Uterus (tissue), 4 donors: ENCODE measurements at places on chromosomes 11 and 22. TPM values are rescaled to one million over a fixed set of nuclear protein-coding genes. Genes with fewer than 3 reads are reported as not detected.

The DLG2 gene
- 30.2 TPM for total RNA-seq

The SAA4 gene
- total RNA-seq, result not detected

The TNNI2 gene
- 0.95 TPM for total RNA-seq

The SLCO2B1 gene
- total RNA-seq, result 20.9 TPM

The CCDC15 gene
- 1.5 TPM for total RNA-seq

The NUP98 gene
- total RNA-seq, result 189 TPM

The SCUBE1 gene
- 0.26 TPM for total RNA-seq

The RTCB gene
- 118 TPM for total RNA-seq

The ARHGEF17 gene
- 76.7 TPM for total RNA-seq

DNA sequence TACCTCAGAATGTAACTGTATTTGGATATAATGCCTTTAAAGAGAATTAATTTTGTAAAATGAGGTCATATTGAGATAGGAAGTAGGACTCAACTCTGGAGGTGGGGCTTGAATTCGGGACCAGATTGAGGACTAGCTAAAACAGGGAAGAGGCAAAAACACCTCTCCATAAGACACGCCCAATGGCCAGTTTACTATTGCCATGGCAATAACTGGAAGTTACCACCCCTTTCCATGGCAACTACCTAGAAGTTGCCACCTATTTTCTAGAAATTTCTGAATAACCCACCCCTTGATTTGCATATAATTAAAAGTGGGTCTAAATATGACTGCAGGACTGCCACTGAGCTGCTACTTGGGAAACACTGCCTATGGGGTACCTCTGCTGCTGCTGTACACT, 206.4 kb downstream of the TTC28 start:
- no peaks in the 10 kb centered on the region for H3K27me3 ChIP-seq
- H3K4me1 ChIP-seq, result no peaks in the 10 kb centered on the region
- H3K36me3 ChIP-seq, result no peaks in the 10 kb centered on the region
- no peak overlapping the region for H3K27ac ChIP-seq
- DNase-seq, result no peak

GRCh38 chr11:115996808-115997188, 492.6 kb upstream of the CADM1 start:
- no peak overlapping the region for H3K4me3 ChIP-seq
- H3K27me3 ChIP-seq, result no peaks in the 10 kb centered on the region
- no peak for DNase-seq
- no peaks in the 10 kb centered on the region for H3K4me1 ChIP-seq

DNA sequence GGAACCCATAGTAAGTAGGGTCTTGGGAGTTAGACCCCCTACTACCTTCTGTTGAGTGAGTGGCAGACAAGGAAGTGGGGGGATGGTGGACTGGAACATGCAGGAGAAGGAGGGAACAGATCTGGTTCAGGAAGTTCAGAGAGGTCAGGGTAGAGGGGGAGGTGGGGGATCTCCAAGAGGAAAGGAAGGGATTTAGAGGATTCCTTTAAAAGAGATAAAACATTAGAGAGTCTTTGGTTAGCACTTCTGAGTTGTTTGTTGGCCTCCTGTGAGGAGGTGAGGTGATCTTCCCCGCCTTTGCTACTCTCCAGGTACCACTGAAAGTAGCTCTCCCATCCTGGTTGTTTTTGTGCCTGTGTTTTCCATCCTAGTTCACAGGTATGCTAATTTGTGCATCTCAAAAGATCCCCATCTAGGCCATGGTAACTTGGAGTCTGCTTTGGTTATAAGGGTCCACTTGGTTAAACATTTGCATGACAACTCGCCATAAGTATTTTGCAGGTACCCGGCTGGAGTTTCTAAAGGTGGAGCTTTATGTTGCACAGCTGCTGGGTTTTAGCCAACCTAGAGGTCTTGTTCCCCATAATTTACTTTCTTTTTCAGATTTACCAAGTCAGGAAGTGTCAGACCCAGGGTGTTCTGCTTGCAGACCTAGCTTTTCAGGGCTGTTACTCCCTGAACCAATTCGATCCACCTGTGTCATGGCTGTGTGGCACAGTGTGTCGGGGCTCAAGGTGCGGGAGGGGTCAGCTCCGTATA, 79.3 kb upstream of the SORL1 start:
- DNase-seq, result no peak
- H3K4me3 ChIP-seq, result no peak overlapping the region
- H3K27ac ChIP-seq, result no peak overlapping the region

DNA sequence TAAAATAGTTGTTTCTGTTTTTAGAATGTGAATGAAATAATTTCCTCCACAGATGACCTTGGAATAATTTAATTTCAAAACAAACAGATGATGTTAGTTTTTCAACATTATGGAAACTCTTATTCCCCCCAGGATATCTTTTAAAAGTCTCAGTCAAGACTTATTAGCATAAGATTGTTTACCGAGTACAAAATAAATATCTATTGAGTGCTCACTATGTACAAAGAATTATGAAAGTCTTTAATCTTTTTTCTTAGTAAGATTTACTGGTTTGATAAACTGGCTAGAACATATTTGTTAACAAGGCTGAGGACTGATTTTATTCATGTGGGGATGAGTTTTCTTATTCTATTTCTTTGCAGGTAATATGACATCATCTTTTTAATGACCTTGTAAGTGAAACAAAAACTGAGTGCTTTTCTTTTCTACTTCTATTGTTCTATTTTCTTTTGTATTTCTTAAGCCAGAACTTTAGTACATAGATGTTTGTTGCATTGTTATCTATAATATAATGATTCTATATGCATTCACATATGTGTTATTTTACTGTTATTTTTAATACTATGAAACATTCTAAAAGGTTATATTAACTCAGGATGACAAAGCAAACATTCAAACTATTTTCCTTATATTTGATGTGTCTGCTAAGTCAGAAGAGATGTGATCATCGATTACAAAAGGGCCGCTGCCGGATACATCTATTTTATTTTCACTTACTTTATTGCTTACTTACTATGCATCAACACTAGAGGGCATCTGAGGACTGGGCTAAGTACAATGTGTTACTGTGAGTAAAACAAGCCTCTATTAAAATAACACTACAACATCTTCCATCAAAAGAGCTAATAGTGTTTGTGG, 111.0 kb upstream of the ARHGAP42 start:
- H3K27ac ChIP-seq, result no peak overlapping the region
- H3K36me3 ChIP-seq, result no peaks in the 10 kb centered on the region
- no peaks in the 10 kb centered on the region for H3K27me3 ChIP-seq
- no peak overlapping the region for H3K4me3 ChIP-seq
- H3K4me1 ChIP-seq, result no peaks in the 10 kb centered on the region

DNA sequence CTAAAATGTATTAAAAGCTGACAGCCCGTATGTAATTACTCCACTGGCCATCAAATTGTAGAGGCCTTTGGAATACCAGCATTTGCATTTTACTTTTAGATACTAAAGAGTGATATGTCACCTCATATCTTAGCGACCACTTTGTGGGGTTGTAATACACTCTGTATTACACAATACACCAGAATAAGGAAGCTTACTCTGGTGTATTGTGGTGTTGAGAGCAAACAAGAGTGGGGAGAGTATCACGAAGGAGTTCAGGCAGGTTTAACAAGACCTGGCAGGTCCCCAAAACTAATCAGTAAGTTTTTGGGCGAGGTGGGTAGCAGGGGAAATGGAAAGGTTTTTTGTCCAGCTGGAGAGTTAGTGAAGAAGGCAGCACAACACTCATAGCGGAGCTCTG, 3.2 kb downstream of the NUP50 start:
- H3K4me3 ChIP-seq, result no peak overlapping the region
- H3K27ac ChIP-seq, result no peak overlapping the region
- no peak for DNase-seq

- no peaks in the 10 kb centered on the region for H3K27me3 ChIP-seq
- H3K27ac ChIP-seq, result peak overlapping the region; percentile 71
- H3K4me3 ChIP-seq, result no peak overlapping the region
- no peaks in the 10 kb centered on the region for H3K4me1 ChIP-seq
- peak; percentile 37 for DNase-seq
Measured at GRCh38 chr11:114307524-114308203, 11.5 kb downstream of the NNMT start.

GRCh38 chr11:1336836-1337646, 27.6 kb upstream of the TOLLIP start:
- peak overlapping the region; percentile 89 for H3K27ac ChIP-seq
- H3K4me3 ChIP-seq, result peak overlapping the region; percentile 50
- no peaks in the 10 kb centered on the region for H3K4me1 ChIP-seq
- DNase-seq, result peak; percentile 65

- H3K4me1 ChIP-seq, result peaks cover 10% of the 10 kb centered on the region
- no peak overlapping the region for H3K4me3 ChIP-seq
- no peaks in the 10 kb centered on the region for H3K36me3 ChIP-seq
- no peaks in the 10 kb centered on the region for H3K27me3 ChIP-seq
- H3K27ac ChIP-seq, result no peak overlapping the region
Measured at GRCh38 chr22:46293577-46294260, 3.0 kb upstream of the GTSE1 start.

GRCh38 chr11:2672553-2673249, 27.1 kb downstream of the KCNQ1OT1 start:
- no peak overlapping the region for H3K4me3 ChIP-seq
- H3K36me3 ChIP-seq, result no peaks in the 10 kb centered on the region
- H3K27ac ChIP-seq, result no peak overlapping the region
- no peak for DNase-seq
- H3K4me1 ChIP-seq, result no peaks in the 10 kb centered on the region

DNA sequence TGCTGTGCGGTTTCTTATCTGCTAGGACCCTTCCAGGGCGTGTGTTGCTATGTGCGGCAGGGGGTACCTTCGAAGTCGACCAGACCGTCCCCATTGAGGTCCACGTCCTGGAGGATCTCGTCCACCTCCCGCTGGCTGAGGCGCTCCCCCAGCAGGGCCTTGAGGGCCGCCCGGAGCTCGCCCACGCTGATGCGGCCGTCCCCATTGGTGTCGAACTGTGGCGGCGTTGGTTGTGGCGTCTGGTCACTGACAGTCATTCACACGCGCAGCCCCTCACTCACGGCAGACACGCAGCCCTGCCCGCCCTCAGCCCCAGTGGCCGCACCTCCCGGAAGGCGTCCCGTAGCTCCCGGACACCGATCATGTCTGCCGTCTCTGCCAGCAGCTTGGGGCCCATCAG, 3.5 kb downstream of the CABP2 start:
- no peaks in the 10 kb centered on the region for H3K36me3 ChIP-seq
- H3K4me3 ChIP-seq, result no peak overlapping the region
- no peak overlapping the region for H3K27ac ChIP-seq
- no peak for DNase-seq

DNA sequence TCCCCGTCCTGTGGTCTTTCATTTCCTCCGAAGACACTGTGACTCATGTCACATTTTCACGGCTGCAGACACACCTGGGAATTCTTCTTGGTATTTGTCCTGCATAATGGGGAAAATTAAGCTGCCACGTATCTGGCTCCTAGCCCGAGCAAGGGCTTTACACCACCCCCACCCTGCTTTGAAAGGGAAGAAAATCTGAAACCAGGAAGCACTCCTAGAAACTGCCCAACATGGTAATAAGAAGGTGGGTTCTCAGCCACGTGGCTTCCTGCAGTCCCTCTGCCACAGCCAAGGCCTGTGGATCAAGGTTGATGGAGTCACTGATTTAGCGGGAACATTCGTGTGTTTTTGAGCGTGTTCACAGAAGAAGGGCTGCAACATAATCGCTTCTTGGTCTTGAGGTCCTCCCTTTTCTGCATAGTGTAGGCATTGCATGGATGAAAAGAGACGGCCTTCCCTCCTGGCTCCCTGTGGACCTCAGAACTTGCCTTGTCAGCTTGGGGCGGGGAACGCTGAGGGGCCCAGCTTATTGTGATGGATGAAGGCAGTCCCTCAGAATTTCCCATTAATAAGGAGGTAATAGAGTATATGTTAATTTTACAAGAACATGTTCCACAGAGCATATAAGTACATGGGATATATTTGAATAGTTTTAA, 292.0 kb downstream of the NTM start:
- H3K4me3 ChIP-seq, result no peak overlapping the region
- no peaks in the 10 kb centered on the region for H3K36me3 ChIP-seq
- DNase-seq, result no peak
- no peaks in the 10 kb centered on the region for H3K4me1 ChIP-seq
- no peak overlapping the region for H3K27ac ChIP-seq

- no peaks in the 10 kb centered on the region for H3K4me1 ChIP-seq
- no peak overlapping the region for H3K4me3 ChIP-seq
- H3K27ac ChIP-seq, result no peak overlapping the region
- DNase-seq, result no peak
- no peaks in the 10 kb centered on the region for H3K27me3 ChIP-seq
Measured at GRCh38 chr11:69394234-69394868, 87.1 kb upstream of the LINC01488 start.

DNA sequence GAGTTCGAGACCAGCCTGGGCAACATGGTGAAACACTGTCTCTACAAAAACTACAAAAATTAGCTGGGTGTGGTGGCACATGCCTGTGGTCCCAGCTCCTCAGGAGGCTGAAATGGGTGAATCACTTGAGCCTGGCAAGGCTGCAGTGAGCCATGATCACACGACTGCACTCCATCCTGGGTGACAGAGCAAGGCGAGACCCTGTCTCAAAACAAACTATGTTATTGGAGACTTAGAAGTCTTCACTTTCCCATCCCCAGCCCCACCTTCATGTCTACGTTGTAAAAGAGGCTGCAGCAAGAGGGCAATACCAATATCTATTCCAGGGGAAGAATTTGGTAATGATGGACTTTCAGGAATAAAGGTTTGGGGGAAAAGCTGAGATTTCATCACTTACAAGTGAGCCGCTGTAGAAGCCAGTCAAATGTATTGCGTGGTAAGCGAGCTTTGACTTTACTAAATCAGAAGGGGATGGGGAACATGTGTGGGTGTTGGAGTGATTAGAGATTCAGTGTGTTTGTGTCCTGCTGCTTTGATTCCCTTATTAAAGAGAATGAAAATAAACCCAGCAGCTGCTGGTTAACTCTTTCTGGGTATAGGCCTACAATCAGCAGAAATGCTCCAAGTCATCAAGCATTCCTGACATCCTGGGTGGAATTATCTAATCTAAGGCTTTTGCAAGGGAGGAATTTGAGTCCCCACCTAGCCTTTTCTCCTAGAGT, 53.7 kb downstream of the UBASH3B start:
- H3K36me3 ChIP-seq, result no peaks in the 10 kb centered on the region
- H3K4me3 ChIP-seq, result no peak overlapping the region
- DNase-seq, result no peak
- no peaks in the 10 kb centered on the region for H3K27me3 ChIP-seq
- no peak overlapping the region for H3K27ac ChIP-seq

GRCh38 chr11:95920460-95921105, 3.3 kb downstream of the MTMR2 start:
- H3K27me3 ChIP-seq, result no peaks in the 10 kb centered on the region
- no peak for DNase-seq
- no peak overlapping the region for H3K27ac ChIP-seq
- H3K4me1 ChIP-seq, result no peaks in the 10 kb centered on the region
- no peaks in the 10 kb centered on the region for H3K36me3 ChIP-seq

GRCh38 chr11:58811499-58811898, 33.0 kb downstream of the GLYATL2 start:
- no peaks in the 10 kb centered on the region for H3K27me3 ChIP-seq
- no peaks in the 10 kb centered on the region for H3K36me3 ChIP-seq
- H3K4me3 ChIP-seq, result no peak overlapping the region
- no peak for DNase-seq

- no peaks in the 10 kb centered on the region for H3K36me3 ChIP-seq
- no peak overlapping the region for H3K4me3 ChIP-seq
Measured at GRCh38 chr11:45264839-45265515, 21.2 kb downstream of the SYT13 start.

- H3K27ac ChIP-seq, result no peak overlapping the region
- no peak overlapping the region for H3K4me3 ChIP-seq
- no peaks in the 10 kb centered on the region for H3K4me1 ChIP-seq
- DNase-seq, result no peak
- H3K27me3 ChIP-seq, result no peaks in the 10 kb centered on the region
Measured at GRCh38 chr11:10761085-10761698, 10.1 kb downstream of the CTR9 start.
